ENCODE measurements at places on chromosomes 7 and 10.

DNA sequence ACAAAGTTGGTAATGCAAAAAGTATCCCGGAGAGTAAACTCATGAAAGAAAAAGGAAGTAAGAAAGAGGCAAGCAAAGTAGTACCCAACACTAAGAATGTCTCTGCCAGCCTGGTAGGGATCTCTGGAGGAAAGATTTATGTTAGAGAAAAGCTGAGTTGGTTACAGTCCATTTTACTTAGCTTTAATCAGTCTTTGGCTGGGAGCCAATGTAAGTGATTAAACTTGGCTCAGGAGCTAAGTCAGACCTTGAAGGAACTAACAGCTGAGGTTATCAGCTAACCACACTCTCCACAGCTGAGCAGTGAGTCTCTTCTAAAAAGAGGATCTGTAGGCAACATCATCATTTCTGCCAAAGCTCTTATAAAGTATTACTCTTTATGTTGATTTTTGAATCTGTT, 148.0 kb downstream of the ANKRD7 start:
- no peak for DNase-seq

DNA sequence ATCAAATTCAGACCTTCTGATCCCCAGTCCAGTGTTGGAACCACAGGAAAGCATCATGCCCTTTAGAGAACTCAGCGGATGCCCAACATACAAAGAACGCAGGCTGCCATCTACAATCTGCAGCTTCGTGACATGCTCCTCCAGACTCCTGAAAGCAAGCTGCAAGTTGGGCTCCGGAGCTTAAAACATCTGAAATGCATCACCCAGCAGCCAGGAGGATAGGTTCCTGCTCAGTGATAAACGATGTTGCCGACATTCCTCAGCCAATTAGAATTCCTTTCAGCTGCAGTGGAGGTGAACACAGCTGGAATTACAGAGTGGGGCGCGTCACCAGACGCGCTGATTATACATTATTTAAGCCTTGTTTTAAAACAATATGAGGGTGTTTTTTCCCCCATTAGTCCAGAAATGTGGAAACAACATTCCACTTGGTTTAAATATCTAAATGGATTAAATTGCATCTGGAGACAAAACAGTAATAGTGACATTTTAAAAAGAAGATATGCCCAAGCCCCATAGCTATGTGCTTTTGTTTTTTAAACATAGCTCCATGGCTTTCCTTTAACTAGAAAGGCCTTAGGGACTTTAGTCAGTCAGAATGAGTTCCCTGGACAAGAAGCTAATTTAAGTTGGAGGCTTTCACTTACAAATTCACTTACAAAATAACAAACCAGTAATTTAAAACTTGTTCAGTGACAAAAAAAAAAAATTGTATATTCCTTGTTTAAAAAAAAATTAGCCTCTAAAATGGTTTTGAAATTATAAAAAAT, 6.3 kb downstream of the SMURF1 start:
- no peak for DNase-seq

- no peak for DNase-seq
These were observed 265.0 kb upstream of the TCERG1L start for GRCh38 chr10:131576341-131577177.

DNA sequence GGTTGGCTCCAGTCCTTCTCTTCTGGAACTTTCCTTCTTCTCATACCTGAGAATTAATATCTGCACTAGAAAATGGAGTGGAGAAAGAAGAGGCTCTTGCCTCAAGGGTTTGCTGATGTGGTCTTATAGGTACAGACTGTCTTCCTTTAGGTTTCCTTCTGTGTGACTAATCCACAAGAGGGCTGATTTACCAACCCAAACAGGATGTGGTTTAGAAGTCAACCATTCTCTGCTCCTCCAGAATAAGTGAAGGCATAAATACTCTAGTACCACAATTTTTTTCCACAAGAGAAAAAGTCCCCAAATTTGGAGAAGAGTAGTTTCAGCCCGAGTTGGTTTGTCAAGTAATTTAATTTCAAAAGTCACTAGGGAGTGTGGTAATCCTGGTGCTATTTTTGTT, 85.8 kb downstream of the NRP1 start:
- DNase-seq, result no peak

DNA sequence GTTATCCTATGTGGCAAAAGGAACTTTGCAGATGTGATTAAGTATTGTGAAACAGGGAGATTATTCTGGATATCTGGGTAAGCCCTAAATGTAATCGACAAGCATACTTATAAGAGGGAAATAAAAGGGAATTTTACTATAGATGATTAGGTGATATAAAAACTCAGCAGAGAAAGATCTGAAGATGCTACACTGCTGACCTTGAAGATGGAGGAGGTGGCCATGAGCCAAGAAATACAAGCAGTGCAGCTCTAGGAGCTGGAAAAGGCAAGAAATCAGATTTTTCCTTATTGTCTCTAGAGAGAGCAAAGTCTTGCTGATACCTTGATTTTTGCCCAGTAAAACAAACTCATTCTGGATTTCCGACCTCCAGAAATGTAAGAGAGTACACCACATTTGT, 67.7 kb downstream of the BRAF start:
- no peak for DNase-seq

DNA sequence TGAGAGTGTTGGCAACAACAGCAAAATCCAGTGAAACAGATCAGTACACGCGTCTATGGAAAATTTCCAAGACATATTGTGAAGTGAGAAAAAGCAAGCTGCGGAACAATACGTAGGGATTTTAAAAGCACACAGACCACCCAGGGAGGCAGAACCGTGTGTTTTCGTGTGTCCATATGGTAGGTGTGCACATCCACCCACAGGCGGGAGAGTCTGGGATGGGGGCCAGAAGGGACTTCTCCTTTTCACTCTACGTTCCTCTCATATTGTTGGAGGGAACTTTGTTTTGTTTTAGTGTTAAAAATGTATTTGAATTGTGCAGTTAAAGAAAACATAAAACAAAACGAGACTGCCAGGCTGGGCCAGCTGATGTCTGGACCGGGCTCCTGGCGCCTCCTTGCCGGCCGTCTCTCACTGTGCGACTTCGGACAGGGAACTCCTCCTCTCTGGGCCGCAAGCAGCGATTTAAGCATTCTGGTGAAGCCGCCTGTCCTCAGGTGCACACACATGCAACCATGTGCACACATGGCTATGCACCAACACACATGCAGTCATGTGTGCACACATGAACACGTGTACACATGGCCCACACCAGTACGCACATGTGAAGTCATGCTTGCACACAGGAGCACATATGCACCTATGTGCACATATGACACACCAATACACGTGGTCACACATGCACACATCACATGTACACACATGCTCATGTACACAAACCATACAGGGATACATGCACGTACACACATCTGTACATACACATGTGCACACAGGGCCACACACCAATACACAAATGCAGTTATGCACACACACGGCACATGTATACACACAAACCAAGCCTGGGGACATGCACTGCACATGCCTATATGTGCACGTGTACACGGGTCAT, 141.1 kb downstream of the ELFN1 start:
- no peak for DNase-seq

- no peak for DNase-seq
These were observed 194.3 kb downstream of the ZMYND11 start for GRCh38 chr10:329361-330099.

GRCh38 chr7:823649-824048, 8.6 kb upstream of the SUN1 start:
- no peak for DNase-seq

- DNase-seq, result no peak
These were observed 139.6 kb downstream of the ADAM22 start for GRCh38 chr7:88073626-88074025.

DNA sequence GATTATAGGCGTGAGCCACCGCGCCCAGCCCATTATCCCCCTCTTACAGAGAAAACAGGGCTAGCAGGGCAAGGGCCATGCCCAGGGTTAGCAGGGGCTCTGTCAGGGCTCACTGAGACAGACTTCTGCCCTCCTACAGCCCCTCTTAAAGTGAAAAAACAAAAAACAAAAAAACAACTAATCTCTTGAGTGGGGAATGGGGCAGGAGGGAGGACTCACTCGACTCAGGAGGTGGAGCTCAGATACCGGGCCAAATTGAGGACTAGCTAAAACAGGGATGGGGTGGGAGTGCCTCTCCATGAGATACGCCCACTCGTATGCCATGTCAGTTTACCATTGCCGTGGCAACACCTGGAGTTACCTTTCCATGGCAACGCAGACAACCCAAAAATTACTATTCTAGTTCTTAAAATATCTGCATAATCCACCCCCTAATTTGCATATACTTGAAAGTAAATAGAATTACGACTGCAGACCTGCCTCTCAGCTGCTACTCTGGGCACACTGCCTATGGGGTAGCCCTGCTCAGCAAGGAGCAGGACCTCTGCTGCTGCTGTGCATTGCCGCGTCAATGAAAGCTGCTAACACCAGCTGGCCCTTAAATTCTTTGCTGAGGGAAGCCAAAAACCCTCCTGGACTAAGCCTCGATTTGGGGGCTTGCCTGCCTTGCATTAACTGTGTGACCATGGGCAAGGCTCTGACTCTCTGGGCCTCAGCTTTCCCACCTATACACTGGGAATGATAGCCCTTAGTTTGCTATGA, 13.4 kb downstream of the SSC4D start:
- no peak for DNase-seq

- no peak for DNase-seq
These were observed 112.0 kb downstream of the UBE2H start for GRCh38 chr7:129840757-129841156.

DNA sequence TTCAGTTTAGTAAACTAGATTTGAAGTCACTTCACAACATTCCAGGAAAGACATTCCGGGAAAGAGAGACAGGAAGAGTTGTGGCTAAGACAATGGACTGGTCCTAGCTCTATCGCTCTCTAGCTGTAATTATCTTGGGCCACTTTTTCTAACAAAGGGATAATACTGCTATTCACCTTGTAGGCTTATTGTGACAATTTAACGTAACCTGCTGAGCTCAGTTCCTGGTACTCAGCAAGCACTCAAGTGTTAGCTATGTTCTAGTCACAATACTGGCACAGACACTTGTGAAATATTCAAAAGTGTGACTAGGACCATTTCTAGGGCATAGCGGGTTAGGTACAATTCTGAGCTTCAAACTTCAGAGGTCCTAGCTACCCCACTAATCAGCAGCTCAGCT, 12.0 kb upstream of the NRCAM start:
- DNase-seq, result no peak

GRCh38 chr10:33838731-33839130, 504.3 kb upstream of the NRP1 start:
- DNase-seq, result no peak

DNA sequence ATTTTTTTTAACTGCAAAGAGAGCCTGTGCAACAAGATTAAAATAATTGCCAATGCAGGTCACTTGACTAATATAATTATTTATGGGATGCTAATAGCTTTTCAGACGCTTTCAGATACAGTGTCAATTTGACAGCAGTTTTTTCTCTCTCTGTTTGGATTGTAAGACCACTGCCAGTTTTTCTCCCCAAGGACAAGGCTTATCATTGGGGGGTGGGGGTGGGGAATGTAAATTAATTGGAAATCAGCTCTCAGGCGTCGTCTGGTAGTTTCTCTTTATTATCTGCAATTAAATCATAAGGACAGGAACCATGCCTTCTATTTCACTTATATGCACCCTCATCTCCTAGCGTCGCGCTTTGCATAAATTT, 559 bp upstream of the LRGUK start:
- no peak for DNase-seq

DNA sequence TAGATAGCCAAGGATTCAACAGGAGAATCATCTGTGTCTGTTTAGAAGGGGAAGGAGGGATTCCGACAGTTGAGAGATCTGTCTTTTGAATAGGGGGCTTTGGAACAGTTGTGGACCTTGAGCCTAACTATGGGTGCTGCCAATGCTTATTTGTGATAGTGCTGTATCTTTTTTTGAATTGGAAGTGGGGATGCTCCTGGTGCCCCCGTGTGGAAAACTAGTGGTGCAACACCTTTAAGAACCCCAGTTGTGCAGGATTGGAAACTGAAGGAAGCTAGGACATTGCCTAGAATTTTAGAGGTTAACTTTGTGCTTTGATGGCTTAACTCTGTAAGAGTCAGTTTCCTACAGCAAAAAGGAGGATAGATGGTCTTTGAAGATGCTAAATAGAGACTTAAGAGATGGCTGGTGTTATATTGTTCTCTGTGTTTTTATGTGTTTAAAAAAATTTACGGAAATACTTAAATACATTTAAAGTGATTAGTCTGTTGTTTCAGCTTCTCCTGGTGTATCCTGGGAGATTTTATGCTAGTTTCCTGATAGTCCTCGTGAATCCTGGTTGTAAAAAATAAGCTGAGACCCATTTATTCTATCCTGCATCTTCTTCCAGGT, 69.3 kb downstream of the AP3M1 start:
- peak; percentile 7 for DNase-seq

DNA sequence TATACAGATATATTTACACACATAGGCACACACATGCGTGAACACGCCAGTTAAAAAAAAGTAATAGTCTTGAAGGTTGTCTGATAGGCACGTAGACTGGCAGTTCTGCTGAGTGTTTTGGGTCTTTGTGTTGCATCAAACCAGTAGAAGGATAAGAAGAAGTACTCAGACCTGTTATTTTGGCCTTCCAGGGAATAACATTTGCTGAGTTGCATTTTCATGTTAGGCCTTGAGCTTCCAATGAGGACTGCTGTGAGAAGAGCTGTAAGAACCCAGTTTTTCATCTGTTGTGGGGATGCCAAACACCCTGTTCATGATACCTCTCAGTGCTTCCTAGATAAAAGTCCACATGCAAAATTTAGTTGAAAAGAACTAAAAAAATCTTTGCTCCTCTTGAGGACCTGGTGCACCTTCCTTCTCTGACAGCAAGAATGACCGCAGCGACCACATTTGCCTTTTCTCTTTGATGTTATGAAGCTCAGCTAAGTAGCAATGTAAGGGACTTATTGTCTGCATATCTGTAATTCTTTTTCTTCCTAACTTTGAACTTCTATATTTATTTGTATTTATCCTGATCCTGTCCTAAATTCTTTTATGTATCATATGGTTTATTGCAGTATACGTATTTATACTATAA, 27.2 kb downstream of the HIPK2 start:
- DNase-seq, result no peak

DNA sequence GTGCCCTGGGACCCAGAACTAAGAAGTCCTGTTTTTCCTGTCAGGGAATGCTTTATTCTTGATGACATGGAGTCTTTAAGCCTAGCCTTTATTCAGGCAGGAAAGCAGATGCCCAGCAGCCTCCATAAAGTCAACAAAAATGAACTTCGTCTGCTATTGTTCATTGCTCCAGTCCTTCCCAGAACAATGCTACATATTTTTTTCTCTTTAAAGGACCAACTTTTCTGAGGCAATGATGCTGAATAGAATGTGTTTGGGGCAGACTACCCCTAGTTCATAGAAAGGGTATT, 47.6 kb upstream of the PDCD4 start:
- DNase-seq, result no peak

- no peak for DNase-seq
These were observed 85.3 kb downstream of the SEMA3C start for GRCh38 chr7:80833289-80834268.

- no peak for DNase-seq
These were observed 143.4 kb upstream of the CHST15 start for GRCh38 chr10:124236816-124237215.

- no peak for DNase-seq
These were observed 99.8 kb downstream of the NKX6-2 start for GRCh38 chr10:132685921-132686680.

Measured in stimulated activated CD4-positive, alpha-beta T cell treated with anti-CD3 and anti-CD28 coated beads, TNF-alpha, amount 100 ng/mL, for 48 hours (primary cell).